ENCODE measurements at places on chromosomes 12 and 14.
A peak's percentile ranks its signal among the peaks of the same experiment; 100 is the strongest.

DNA sequence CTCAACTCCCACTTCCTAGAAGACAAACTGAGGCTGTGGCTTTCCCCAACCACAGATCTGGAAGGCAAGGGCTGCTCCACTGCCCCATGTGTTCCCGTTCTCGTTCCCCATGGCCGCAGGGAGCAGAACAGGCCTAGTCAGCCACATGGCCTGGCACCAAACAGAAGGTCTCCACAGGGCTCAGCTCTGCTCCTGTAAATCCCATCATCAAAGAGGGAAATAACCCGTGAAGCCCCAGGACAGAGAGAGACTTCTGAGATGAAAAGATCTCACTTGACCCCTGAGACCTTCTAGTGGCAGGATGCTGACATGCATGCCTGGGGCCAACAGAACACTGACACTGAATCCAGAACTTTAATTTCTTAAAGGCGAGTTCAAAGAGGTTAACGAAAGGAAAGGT lies 68.9 kb downstream of the BCL11B start:
- DNase-seq, result no peak

- DNase-seq, result peak; percentile 65
These were observed 27.0 kb upstream of the AKAP5 start for GRCh38 chr14:64438181-64438841.

DNA sequence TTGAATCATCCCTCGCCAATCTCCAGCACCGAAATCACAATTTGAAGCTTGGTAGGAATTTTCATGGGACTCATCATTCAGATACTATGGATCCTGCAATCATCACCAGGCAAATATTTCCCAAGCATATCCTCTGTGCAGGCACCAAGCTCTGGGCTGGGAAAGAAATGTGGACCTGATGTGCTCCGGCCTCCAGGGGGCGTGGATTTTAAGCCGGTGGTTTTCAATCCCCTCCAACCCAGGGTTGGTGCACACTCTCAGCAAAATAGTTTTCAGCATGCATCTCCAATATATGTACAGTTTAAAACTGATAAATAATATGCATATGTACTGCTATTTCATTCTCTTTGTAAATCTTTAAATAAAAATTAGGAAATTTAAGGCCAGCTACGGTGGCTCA lies 98.9 kb downstream of the RBM19 start:
- no peak for DNase-seq

DNA sequence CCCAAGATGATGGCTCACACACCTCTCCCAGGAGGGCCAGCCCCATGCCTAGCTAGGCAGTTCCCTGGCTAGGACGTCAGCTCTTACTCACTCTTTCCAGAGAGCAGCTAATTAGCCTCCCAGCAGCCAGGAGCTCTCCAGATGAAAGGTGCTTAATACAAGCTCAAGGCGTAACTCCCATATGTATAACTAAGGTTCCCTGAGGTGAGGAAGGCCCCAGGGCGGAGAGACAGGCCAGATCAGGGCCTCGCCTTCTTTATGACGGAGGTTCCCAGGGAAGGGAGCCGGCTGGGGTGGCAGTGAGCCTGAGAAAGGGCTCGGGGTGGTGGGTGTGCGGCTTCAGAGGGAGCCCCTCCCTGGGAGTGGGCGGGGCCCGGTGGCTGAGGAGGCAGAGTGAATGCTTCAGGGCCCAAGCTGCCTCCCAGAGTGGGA lies 26.4 kb upstream of the ZFP36L1 start:
- DNase-seq, result peak; percentile 52

GRCh38 chr12:102950107-102950949 lies 7.1 kb upstream of the ASCL1 start:
- DNase-seq, result no peak

GRCh38 chr12:65430571-65431306 lies 152.3 kb downstream of the MSRB3 start:
- peak; percentile 9 for DNase-seq

- DNase-seq, result no peak
These were observed 121.8 kb downstream of the BCL11B start for GRCh38 chr14:99150236-99150635.

DNA sequence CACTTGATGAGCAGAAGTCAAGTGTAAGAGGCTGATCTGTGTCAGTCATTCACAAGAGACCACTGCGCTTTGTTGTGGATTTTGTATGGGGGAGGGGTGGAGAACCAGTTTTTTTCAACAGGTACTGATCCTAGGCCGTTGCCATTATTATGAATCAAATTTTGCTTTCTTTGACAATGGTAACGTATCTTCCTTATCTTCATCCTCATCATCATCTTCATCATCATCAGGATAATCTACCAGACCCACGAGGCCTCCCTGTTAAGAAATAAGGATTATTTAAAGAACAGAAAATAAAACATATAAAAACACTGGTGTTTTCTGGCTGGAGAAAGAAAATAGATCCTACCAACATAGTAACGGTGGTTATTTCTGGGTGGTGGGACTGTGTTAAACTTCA lies 41.0 kb upstream of the CCDC88C start:
- DNase-seq, result no peak

DNA sequence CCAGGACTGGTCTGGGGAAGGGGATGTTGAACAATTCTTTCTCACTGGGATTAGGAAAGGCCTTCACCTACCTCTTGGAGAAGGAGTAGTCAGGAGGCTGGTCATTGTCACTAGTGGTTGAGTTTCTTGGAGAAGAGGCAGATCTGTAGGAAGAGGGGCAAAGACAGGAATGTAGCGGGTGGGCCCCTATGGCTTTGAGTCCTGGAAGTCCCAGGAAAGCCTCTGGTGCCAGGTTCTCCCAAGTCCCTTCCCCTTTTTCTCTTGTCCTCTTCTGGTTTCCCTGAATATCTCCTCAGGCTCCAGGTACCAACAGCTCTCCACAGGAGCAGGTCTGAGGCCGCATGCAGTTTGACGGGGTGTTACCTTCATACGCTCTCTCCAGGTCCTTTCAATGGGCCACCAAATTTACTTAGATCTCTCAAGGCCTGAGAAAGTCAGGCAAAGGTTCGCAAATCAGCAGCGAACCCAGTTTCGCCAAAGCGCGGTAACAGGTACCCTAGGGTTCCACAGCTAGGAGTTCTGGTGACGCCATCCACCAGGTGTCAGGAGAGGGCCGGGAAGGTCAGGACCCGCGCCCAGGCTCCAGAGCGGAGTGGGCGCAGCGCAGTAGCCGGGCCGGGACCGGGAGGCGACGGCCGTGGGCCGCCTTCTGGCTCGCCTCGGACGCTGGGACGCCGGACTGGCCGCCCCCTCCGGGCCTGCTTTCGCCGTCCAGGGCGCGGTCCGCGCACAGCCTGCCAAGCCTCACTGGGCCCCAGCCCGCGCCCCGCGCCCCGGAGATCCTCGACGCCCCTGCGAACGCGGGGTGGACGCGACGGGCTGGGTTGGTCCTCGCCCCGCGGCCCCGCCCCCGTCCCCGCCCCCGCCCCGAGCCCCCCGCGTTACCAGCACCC lies 795 bp downstream of the SMAGP start:
- no peak for DNase-seq

GRCh38 chr14:60981633-60982455 lies 799 bp downstream of the SLC38A6 start:
- DNase-seq, result peak; percentile 75

DNA sequence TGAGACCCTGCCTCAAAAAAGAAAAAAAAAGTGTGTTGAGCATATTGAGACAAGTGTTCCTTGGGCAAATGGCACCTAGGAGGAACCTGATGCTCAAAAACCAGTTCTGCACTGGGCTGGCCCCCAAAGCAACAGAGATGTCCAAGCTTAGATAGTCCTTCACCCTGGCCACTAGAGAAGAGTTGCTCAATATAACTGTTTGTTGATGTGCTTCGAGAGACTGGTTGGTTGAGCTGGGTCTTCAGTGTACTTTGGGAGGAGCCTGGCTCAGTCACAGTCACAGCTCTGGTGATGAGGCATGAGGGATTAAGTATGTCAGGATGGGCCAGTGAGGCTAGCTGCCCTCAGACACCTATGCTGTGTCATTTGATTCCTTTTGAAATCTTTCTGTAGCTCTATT lies 38.0 kb downstream of the SLC2A14 start:
- no peak for DNase-seq

- DNase-seq, result no peak
These were observed 28.0 kb downstream of the DAO start for GRCh38 chr12:108907839-108908351.

GRCh38 chr12:48947727-48948126 lies 9.6 kb downstream of the ARF3 start:
- no peak for DNase-seq

DNA sequence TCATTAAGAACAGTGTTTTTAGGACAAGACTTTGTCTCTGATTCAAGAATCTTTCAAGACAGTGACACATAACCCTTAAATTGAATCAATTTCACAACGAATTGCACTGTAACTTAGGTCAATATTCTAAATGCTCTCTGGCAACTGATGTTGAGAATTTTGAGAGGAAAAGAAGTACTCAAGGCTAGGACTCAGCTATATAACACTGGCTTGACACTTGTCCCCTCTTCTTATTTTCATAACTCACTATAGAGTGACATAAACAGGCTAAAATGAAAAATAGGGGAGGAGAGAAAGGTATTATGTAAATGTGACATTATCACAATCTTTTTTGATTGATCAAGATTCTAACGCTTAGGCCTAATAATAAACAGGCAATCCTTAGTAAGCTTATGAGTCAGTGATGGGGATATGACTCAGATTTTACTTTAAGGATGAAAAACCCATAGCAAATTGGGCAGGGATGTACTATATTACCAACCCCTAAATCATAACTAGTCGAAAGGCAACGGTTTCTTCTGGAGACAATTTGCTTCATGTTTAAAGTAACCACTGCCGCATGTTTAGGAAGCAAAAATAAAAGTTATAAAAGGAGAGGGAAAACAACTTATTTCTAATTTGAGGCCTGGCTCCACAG lies 10.9 kb downstream of the BTG1 start:
- DNase-seq, result peak; percentile 56

DNA sequence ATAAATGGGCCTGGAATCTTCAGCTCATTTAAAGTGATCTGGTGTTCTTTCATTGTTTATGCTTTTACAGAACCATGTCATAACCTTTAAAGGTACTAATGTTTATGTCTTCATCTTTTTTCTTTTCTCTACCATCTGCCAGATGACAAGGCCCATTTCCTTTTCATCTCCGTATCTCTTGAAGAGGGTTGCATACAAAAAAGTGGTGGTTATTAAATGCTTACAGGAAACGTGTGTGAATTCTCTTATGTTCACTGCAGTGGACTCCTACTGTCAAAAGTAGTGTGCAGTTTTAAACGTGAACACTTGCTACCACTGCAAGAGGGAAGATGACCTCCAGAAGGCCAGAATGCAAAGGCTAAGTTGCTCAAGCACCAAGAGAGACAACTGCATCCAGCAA lies 91.4 kb downstream of the TTC7B start:
- DNase-seq, result no peak

GRCh38 chr12:78918268-78918667 lies 53.7 kb downstream of the SYT1 start:
- DNase-seq, result no peak

DNA sequence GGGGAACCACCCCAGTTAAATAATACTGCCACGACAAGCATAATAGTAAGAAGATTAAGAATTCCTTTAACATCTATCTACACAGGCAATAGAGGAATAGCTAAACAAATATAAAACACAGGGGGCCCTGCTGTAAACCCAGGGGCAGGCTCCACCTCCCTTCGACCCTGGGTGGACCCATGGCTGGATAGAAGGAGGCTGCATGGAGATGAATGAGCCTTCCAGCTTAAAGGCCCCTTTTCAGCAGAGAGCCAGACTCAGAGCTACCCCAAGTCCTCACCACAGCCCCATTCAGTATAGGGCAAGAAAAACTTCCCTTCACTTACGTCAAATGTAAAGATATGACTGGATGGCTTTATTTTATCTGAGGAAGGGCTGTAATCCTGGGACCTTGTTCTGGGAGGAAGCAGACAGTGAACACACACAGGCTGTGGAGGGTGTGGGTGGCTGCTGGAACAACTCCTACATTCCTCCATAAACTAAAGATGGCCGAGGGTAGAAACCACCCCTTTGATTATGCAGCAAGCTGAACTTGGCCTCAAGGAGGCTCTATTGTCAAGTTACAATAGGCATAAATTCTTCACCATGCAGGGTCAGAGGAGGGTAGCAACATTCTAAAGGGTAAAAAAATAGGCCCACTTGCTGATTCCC lies 30.4 kb downstream of the NUAK1 start:
- DNase-seq, result no peak

DNA sequence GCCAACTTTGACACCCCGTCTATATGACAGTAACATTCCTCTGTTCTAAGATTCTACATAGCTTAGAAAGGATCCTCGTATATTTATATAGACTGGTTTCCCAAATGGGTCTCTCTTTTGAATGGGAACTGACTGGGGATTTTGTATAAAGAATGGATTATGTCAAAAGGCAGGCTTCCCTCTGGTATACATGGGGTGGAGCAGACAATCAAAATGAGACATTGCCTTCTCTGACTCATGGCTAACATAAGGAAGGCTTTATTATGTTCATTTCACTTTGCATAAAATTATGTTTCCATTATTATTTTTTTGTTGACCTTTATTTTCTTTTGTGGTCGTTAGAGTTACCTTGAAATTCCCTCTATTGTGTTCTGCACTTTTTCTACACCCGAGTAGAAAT lies 211.1 kb downstream of the ALG10B start:
- DNase-seq, result no peak

DNA sequence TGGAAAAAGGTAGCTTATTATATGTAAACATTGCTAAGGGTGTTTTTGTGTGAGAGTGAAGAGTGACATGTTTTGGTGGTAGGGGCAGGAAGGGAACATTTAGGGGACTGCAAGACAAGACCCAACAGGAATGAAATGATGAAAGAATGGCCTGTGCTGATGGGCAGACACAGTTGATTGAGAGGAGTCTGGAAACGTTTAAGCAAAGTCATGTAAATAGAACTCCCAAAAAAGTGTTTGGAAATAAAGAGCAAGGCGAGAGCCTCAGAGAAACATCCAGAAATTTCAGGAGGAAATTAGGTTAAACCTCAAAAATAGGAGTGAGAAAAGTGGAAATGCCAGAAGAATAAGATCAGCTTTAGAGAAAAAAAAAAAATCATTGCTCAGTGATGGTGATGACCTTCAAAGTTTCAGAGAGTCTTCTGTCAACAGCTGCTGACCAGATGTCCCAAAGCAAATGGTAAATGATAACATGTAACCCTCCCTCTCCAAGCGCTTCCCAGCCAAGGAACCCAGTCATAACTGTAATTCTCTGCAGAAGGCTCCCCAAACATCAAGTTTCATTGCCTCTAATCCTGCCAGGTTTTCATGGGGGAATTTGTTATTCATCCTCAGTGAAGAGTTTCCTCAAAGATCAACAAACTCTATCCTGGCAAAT lies 223.2 kb upstream of the FAR2 start:
- DNase-seq, result peak; percentile 25

DNA sequence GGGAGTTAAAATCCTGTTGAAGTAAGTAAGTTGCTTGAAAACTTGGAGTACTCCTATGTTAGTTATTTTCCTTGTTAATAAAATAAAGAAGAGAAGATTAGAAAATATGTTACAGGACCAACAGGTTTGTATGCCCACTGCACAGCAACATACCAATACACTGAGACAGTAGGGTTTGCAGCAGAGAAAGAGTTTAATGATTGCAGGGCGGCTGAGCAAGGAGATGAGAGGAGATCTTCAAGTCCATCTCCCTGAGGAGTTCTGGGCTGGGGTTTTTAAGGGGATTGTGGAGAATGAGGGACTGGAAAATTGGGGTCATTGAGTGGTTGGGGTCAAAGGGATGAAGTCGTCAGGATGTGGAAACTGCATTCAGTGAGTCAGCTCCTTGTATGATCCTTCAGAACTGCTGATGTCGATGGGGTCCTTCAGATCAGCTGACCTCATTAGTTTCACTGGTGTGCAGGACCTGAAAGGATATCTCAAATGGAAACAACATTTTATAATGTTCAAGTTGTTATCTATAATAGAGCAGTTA lies 4.3 kb upstream of the HSD17B6 start:
- no peak for DNase-seq
